Skeletal muscle cell (primary cell): ENCODE measurements at places on chromosomes 3 and 15.

- no peak for DNase-seq
Observed at GRCh38 chr3:43288366-43288765, 2.0 kb downstream of the SNRK start.

- DNase-seq: no peak
Observed at GRCh38 chr15:64843991-64844390, 2.3 kb downstream of the PLEKHO2 start.

DNA sequence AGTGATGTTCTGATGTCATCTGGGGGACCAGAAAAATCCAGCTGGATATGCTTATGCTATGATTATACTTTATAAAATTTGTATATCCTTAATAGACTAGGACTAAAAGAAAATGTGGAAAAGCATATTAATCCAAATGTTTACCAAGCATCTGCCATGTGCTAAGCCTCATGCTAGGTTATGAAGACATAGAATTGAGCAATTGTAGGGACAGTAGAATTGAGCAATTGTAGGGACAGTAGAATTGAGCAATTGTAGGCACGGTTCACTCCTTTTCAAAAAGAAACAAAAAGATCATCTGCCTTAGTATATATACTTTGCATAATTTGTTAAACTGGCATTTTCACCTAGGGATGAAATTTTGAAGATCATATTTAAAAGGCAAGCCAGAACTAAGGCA lies 18.3 kb downstream of the ABHD5 start:
- peak; percentile 57 for DNase-seq

- no peak for DNase-seq
Observed at GRCh38 chr3:182104881-182105280, 393.2 kb downstream of the SOX2 start.

DNA sequence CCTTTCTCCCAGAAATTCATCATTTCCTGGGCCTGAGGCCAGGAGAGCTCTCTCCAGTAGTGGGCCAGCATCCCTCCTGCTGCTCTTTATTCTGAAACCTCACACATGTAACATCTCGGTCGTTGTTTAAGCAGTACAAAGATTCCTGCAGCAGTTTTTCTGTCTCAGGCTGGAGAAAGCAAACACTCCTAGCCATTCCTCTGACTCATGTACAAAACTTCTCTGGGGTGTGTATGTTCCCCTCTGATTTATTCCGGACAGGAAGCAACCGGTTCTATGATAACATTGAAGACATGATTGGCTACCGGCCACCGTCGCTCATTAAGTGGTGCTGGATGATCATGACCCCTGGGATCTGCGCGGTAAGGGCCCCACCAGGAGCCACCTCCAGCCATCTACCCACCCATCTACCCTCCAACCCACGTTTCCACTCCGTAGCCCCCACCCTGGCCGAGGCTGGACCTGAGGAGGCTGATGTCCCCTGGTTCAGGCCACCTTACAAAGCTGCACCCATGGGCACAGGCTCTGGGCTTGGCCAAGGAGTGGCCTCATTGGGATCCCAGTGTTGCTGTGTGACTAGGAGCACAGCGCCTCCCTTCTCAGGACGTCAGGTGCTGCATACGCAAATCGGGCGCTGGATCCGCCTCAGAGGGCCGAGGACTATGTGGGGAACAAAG lies 58.6 kb upstream of the SLC6A1 start:
- no peak for DNase-seq

DNA sequence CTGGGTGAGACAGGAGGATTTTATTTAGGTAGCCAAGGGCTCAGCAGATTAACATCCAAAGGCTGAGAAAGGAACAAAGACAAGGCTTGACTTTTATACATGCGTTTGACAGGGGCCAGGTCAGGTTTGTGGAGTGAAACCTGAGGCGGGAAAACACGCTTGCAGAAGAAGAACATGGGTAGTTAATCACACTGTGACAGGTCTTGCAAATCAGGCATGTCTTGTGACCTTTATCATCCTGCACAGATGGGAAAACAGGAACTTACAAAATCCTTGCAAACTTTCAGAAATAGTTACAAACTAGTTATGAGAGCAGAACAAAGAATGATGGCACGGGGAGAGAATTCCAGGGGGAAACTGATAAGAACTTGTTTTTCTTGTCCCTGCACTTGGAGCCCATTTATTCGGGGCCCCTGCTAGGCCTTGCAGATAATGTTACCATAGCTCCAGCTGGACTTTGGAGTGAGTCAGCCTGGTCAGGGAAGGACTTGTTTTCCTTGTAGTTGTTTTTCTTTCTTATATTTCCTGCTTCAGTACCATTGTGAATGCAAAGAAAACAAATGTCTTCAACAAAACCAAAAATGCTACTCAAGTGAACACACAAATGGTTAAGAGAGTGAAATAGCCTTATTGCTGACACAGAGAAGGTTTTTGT lies 965.9 kb upstream of the ROBO1 start:
- DNase-seq: no peak

DNA sequence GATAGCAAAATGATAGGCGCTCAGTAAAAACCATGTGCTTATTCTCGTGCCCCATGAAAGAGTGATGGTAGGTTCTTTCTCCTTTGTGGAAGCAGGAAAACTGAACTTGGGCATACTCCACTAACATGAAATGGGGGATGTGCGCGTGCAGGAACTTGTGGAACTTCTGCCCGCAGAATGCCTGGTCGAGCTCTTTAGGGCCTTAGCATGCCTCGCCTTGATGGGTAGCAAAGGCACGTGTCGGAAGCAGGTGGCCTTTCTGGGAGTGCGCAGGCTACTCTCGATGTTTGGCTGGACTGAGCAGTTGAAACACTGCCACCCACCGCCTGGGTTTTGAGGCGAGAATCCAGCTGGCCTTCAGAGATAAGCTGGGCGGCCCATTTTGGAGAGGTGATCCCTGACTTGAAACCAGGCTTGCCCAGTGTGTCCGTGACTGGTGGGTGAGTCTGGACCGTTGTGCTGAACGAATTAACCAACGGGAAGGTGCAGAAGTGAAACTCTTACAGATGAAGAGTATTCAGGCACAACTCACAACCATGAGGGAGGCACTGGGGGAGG lies 842 bp downstream of the PCCB start:
- DNase-seq: no peak

DNA sequence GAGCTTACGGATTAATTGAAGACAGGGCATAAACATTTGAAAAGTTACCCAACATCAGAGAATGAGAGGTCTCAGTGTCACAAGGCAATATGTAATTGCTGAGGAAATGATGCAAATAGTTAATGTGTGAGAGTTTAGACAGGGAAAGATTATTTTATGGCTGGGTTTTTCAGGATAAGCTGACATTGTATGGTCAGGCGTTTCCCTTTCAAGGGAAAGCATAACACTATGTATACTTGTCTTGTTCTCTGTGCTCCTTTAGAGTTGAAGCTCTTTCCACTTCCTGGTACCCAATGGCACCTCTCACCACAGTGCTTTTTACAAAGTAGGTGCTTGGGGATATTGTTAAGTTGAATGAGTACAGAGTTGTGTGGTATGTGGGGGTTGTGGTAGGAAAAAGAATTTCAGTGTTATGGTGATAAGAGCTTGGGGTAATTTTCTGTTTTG lies 19.9 kb downstream of the IQGAP1 start:
- no peak for DNase-seq

- no peak for DNase-seq
Observed at GRCh38 chr15:47411733-47412132, 305.6 kb upstream of the SEMA6D start.
